ENCODE measurements at places on chromosomes 3 and 15. TPM values are rescaled to one million over a fixed set of nuclear protein-coding genes. Genes with fewer than 3 reads are reported as not detected.

The PAK6 gene
- polyA plus RNA-seq: 4.8 TPM

The RAB11A gene
- 339 TPM for polyA plus RNA-seq

The BMF gene
- polyA plus RNA-seq: 54.0 TPM

The CCDC80 gene
- 47.7 TPM for polyA plus RNA-seq

The LRRC31 gene
- 0.06 TPM for polyA plus RNA-seq

The SUSD5 gene
- polyA plus RNA-seq: 3.1 TPM

The CLDN18 gene
- 51.3 TPM for polyA plus RNA-seq

The OR5K2 gene
- polyA plus RNA-seq: 1.0 TPM

The NEO1 gene
- 114 TPM for polyA plus RNA-seq

The MOBP gene
- polyA plus RNA-seq: 0.60 TPM

The GOLGA6D gene
- 0.14 TPM for polyA plus RNA-seq

The REC114 gene
- polyA plus RNA-seq: not detected

All from right lung (tissue), 10 donors.